ENCODE measurements at places on chromosomes 1 and 21. TPM values are rescaled to one million over a fixed set of nuclear protein-coding genes. Genes with fewer than 3 reads are reported as not detected.

The RNU1-2 gene
- under 0.01 TPM for total RNA-seq

DNA sequence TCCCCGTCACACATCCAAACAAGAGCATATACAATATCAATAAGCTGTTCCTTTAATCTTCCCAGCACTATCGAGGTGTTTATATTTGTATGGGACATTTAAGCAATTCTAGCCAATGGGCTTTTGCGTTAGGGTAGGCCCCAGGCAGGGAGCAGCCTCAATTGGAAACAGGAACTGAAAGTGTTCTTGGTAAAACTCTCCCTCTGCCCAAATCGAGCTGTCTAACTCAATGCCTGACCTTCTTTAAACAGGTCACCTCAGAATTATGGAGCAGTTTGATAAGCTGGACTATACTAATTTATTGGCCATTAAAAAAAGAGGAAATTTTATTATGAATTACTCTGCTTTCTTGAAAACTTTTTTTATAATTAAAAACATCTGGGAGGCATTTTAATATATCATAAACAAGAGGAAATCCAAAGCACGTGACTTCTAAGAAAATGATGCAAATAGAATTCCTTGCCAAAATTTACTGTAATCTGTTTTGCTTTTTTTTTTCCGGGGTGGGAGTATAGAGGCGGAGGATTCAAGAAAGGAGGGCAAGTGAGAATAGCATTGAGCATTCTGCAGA, 498.1 kb downstream of the LMO4 start:
- no peak for DNase-seq

The OR2W3 gene
- not detected for total RNA-seq

The EFHD2 gene
- 199 TPM for total RNA-seq

GRCh38 chr1:173453982-173454381, 23.2 kb upstream of the PRDX6 start:
- DNase-seq = no peak

DNA sequence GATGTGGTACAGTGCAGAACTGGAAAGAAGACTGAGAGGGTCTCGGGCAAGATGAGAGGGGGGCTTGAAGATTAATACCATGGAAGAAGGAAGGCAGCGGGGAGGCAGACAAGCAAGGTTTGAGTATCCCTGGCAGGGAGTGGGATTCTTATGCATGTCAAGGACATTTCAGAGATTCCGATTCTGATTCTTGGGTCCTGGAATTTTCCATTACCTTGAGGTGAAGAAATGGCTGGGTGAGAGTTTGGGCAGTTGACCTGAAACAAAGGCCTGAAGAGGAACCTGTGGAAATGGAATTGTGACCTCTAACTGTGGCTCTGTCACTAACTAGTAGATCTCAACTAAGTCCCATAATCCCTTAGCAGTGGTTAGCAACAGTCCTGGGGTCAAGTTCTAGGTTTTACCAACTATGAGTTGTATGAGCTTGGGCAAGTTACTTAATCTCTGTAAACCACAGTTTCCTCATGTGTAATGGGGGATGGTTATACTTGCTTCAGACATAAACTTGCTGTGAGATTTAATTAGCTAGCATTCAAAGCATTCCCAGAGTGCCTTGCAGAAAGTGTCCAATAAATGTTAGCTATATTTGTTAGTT, 8.6 kb upstream of the ACTN2 start:
- DNase-seq = no peak

DNA sequence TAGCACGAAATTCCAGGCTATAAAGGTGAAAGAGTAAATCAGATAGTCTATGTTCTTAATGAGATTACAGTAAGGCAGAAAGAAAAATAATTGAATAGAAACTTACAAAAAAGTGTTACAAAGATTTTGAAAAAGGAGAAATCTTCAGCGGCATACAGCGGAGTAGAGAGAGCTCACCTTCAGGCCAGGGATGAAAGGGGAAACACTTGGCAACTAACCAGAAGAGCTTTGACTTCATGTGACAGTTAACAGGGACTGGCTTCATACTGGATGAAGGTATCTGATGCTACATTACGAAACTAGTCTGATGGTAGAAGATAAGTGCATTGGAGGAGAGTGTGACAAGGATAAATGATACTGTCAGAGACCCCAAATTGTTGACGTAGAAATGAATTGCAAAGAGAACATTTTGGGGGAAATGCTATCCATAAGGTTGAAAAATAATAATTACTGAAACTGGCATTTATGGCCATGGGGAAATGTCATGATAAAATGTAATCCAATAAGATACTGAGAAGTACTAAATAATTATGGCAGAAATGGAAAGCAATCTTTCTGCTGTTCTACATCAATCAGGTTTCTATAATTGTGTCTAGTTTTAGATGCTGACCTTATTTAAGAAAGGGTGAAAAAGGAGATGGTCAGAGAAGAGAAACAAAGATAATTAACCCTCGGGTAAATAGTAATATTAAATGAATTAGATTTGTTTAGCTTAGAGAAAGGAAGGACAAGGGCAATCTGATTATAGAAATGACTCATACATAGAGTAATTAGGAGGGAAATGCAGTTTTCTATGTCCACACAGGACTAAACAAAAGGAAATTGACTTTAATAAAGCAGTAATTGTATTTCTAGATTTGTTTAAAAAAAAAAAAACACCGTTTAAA, 808.7 kb downstream of the NCAM2 start:
- no peak for DNase-seq

DNA sequence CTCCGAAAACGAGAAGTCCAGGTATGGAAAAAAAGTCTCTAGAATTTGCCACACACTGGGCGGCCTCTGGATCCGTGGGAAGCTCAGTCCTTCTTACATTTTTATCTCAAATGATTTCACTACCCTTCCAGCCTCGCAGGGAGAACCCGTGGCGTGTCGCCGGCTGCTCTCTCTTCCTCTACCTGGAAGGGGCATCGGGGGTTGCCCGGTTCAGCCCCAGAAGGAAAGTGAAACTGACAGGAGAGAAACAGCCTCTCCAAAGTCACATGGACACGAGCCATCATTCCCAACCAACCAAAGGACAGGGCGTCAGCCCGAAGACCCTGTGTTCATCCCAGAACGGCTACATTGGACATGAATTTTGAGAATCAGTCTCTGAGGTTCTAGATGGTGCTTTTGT, 182.5 kb downstream of the ADSS2 start:
- no peak for DNase-seq

The TNFRSF1B gene
- total RNA-seq = not detected

The FAM3B gene
- not detected for total RNA-seq

DNA sequence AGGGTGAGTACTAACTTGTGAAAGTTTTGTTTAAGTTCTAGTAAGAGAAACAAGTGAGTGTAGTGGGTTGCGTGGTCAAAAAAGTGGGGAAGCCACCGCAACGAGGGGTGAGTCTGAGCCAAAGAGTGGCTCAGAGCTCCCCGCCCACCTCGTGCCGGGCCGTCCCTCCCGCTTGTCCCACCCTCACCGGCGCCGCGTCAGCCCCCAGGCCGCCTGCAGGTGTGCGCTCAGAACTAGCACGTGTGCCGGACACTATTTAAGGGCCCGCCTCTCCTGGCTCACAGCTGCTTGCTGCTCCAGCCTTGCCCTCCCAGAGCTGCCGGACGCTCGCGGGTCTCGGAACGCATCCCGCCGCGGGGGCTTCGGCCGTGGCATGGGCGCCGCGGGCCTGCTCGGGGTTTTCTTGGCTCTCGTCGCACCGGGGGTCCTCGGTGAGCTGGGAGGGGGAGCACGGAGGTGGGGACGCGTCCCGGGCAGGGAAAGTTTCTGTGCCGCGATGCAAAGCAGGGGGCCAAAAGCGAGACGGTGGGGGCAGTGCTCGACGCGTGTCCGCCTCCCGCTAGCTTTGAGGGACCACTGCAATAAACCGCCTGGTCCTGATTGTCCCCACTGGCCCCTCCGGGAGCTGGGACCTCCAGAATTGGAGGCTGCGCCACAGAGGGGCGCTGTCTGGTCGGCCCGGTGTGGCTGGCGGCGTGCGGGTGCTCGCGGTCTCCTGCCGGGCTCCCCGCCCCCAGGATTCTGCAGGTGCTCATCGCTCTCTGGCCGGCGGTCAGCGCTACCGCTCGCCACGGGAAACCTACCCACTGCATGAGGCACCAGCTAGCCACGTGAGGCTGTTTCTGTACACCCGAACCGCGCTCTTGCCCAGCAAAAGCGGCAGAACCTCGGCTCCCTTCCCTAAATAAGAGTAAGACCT, at the start of gene CR2:
CR2 (plus strand) TSS at position 283 of the 919 bp plus-strand sequence; CDS start at position 374, 91 bp downstream.
- DNase-seq = no peak

- DNase-seq = no peak
Observed at GRCh38 chr1:235745503-235746136, 96.0 kb upstream of the GNG4 start.

DNA sequence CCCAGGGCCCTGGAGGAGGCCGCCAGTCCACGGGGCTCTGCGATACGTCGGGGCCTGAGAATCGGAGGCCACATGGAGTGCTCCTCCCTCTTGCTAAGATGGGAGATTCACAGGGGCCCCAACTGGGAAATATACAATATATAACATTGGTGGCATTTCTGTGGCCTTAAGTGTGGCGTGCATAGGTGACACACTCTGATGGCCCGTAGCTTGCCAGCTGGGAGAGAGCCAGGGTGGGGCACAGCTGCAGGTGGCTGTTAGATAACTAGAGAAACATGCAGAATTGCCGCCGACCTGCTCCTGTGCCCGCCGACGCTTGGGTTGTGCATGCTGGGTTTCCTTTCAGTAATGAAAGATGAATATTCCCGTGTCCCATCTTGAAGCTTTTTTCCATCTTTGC, 30.1 kb downstream of the UMODL1 start:
- no peak for DNase-seq

DNA sequence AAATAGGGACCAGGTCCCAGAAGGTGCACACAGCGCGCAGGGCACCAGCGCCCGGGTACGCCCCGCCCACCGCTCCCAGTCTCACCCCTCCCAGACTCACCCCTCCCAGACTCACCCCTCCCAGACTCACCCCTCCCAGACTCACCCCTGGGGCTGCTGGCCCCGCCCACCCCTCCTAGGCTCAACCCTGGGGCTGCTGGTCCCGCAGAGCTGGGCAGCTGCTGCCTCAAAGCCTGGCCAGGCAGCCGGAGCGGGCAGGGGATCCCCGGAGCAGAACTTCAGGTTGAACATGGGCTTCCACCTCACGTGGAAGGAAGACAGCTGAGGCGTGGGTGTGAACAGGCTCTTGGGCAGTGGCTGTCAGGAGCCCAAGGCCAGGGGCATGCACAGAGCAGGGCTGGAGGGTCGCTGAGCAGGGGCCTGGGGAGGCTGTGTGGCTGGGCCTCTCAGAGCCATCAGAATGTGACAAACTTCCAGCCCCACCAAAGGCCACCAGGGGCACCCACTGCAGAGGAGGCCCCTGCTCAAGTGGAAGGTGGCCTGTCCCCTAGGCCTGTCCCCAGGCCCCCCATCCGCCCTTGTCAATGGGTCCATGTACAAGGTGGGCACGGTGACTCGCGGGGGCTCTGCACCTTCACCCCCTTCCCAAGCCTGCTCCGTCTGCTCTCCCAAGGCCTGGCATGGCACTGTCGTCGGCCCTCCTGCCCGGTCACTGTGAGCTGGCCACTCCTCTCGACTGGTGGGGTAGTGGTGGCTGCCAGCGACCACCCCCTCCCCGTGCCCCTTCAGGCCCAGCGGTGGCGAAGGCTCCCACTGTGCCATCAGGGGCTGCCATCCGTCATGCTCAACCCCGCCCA, 20.4 kb upstream of the SUMO3 start:
- no peak for DNase-seq

The CFAP107 gene
- total RNA-seq = not detected

DNA sequence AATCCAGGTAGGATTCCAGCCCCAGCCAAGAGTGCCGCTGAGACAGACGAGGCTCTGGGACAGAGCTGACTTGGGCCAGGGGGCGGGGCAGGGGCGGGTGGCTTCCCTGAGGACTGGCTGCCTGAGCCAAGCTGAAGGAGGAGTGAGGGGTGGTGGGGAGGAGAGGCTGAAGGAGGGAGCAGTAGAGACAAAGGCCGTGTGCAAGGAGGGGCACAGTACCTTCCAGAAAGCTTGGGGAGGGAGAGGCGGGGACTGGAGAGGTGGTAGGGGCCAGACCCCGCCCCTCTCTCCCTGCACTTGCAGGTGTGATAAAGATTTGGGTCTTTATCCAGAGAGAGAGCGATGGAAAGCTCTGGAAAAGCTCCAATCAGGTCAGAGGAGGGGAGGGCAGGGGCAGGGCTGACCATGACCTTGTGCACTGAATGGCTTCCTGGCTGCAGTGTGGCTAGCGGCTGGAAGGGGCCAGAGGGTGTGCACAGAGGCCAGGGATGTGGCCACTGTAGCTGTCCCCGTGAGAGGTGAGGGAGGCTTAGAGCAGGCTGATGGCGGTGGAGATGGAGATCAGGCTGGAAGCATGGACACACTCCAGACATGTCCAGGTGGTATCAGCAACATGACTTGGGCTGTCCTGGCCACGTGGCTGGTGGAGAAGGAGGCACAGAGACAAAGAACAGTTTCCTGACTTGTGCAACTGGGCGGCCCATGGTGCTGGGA, 6.7 kb upstream of the EPHA8 start:
- no peak for DNase-seq

The TMEM9 gene
- total RNA-seq = 140 TPM

DNA sequence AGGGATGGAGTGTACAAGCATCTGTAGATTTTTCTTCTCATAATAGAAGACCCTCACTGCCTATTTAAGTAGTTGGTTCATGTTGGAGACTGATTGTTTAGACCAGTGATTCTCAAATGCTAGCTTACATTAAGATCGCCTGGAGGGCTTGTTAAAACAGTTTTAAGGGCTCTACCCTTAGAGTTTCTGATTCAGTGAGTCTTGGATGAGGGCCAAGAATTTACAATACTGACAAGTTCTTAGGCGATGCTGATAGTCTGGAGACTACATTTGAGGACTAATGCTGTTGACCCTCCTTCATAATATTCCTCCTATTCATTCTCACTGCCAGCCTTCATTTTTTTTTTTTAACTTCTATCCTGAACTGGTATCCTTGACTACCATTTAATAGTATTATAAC, 15.2 kb upstream of the AGO3 start:
- DNase-seq = no peak

The LRRIQ3 gene
- total RNA-seq = not detected

The E2F2 gene
- 4.7 TPM for total RNA-seq
